ENCODE measurements at places on chromosomes 11 and 22.

DNA sequence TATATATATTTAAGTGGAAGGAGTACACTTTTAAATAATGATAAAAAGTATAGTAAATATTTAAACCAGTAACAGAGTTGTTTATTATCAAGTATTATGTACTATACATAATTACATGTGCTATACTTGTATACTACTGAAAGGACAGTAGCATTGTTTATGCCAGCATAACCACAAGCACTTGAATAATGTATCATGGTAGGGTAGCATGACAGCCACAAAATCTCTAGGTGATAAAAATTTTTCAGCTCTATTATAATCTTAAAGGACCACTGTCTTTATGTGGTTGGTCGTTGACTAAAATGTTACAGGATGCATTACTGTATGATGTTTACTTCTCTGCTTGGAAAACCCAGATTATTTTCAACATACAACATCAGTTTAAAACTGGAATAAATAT lies 349.2 kb downstream of the CASP12 start:
- no peak for DNase-seq

GRCh38 chr22:31488988-31489617 lies 539 bp downstream of the EIF4ENIF1 start:
- peak; percentile 24 for DNase-seq

GRCh38 chr11:47101406-47101805 lies 75.3 kb downstream of the ARFGAP2 start:
- no peak for DNase-seq

- DNase-seq, result no peak
These were observed 7.2 kb upstream of the CD81 start for GRCh38 chr11:2369896-2370295.

DNA sequence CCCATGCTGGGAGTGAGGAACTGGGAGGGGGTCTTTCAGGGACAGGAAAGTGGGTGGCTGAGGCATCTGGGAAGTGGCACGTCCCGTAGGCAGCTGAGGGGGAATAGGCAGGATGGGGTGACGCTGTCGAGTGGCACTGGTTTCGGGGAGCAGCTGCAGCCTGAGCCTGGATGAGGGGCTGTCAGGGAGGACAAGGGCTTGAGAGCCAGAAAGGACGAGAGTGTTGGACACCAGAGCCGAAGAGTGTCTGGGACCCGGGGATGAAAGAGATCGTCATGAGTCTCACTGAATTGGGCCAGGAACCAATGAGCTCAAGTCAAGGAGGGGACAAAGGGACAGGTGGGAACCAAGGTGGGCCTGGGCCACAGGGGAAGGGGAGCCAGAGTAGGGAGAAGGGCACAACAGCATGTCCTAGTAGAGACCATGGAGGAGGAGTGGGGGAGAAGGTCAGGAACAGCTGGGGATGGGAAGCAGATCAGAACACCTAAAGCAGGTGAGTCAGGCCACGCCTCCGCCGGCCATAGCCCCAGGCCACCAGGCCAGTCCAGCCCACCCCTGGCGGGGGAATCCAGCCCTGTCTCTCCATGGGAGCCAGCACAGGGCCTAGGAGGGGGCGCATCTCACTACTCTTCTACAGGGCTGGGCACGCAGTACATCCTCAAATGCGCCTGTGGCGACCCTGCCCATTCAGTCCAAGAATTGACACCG lies 4.2 kb downstream of the RAB3IL1 start:
- DNase-seq, result no peak

DNA sequence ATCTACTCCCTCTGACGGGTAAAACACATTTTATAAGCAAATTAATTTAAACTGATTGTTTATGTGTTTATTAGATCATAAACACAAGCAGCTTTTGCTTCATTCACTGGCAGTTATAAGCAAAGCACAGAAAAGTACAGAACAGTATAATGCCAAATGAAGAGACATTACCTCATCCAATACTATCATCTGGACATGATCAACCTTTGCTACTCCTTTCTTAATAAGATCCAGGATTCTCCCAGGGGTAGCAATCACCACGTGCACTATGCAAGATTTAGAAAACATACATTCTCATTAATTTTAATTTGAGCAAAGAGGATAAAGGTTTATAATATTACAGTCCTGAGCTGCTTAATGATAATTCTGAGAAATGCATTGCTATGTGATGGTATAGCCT lies 27.9 kb downstream of the DDX6 start:
- no peak for DNase-seq

GRCh38 chr11:134229126-134229790 lies 4.8 kb downstream of the VPS26B start:
- DNase-seq, result no peak

GRCh38 chr11:12818333-12819015 lies 144.3 kb downstream of the TEAD1 start:
- DNase-seq, result no peak

GRCh38 chr22:28411125-28411524 lies 268.5 kb downstream of the TTC28 start:
- DNase-seq, result no peak

GRCh38 chr11:46001448-46001914 lies 79.0 kb downstream of the LARGE2 start:
- no peak for DNase-seq

DNA sequence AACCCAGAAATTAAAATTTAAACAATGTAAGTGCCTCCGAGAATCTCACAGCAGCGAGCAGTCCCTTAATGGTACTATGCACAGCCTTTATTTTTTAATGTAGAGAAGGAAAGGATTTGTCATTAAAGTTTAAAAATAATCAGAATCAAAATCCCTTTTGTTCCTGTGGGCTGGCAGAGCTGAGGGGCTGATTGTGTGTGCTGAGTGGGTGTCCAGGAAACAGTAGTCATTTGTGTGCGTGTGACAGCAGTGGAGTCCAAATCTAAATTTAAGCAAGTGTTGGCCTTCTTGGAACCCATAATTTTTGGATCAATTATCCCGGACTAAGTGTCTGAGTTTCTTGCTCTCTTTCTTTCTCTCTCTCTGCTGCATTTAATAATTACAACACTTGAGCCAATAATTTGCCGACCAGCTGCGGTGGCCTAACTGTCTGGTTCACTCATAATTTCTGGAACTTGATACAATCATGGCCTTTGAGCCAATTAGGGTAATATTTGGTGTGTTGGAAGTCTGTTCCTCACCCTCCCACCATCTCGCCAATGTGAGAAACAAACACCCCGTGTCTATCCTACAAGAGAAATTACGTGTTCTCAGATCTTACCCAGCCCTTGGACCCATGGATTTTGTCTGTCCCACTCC lies 528.0 kb downstream of the SOX6 start:
- DNase-seq, result no peak

DNA sequence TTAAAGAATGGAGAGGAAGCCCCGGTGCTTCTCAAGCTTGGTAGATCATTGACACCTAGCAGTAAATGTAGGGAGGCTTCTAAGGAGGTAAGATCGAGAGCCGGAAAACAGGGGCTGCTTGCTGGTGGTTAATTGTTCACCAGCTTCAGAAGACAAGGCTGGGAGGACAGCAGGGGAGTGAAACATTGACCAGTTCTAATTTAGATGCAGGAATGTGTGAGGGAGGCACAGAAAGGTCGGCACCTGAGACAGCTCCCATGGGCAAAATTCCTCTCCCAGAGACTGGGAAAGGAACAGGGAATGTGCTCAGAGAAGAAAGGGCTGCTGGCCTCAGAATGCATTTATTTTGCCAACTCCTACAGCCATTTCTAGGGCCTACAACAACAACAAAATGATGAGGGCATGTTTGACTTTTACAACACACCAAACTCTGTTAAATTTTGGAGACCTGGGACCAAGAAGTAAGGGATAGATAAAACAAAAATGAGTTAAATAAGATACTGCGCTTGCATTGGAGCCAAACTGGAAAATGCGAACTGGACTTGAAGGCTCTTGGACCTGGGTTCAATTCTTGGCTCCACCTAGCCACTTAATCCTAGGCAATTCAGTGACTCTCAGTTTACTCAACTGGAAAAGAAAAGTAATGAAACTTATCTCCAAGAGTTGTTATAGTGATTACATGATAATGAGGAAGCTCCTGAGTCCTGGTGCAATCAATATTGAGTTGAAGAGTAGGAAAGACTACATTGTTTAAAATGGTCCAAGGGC lies 31.0 kb downstream of the FZD4 start:
- no peak for DNase-seq

GRCh38 chr11:132704781-132705375 lies 827.4 kb downstream of the OPCML start:
- DNase-seq, result no peak

DNA sequence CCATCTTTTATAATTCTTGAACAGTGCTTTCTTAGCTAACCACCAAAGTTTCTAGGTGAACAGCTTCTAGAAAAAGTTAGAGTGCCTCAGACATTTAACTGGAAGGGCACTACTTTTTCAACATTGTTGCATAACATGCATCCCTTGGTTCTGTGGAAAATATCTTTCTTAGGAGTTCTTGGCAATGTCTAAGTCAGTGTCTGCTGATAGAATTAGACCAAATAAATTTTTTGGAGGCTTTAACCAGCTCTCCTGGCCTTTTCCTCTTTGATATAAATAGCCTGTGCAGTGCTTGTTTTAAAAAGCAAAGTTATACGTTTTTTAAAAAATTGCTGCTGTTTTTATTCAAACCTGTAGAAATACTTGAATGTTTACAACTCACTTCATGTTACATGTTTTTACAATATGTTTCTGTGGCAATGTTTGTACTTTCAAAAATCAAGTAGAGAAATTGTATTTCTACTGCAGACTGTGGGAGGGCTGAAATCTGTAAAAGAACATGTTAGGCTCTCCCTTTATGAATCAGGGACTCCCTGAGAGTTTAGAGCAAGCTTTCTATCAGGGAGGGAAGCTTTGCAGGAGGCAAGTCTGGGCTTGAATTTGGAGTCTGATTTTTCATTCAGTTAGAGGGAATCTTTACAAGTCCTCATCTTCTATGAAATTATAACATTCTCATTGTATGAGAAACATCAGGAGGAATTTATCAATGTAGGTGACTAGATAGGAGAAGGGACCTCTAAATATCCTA lies 16.3 kb upstream of the PANX1 start:
- no peak for DNase-seq

GRCh38 chr11:2302306-2302895 lies 588 bp downstream of the TSPAN32 start:
- peak; percentile 13 for DNase-seq

GRCh38 chr11:77269484-77270123 lies 31.9 kb downstream of the GDPD4 start:
- no peak for DNase-seq

DNA sequence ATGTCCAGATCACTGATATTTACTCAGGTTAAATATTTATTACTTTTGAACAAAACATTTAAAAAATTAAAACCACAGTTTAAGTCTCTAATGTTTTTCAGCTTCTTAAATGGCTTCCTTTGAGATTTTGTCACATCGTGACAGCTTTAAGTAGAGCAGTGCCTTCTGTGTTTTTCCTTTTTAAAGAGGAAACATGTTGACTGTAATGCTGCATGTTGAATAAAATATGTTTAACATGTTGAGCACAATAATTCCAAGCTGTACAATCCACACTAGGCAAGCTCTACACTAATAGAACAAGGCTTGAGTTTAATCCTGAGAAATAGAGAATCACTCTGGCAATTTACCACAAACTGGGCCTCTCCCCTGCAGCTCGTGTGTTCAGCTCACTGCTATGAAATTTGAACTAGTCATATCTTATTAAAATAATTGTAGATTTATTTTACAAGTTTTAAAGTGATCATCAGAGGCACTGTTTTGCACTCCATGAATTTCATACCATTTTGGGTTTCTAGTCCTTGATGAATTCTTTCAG lies 368.3 kb downstream of the SOX6 start:
- DNase-seq, result no peak

- no peak for DNase-seq
These were observed 33.5 kb downstream of the ENTHD1 start for GRCh38 chr22:39859903-39860588.

GRCh38 chr11:107252429-107253161 lies 205.0 kb downstream of the CWF19L2 start:
- no peak for DNase-seq

DNA sequence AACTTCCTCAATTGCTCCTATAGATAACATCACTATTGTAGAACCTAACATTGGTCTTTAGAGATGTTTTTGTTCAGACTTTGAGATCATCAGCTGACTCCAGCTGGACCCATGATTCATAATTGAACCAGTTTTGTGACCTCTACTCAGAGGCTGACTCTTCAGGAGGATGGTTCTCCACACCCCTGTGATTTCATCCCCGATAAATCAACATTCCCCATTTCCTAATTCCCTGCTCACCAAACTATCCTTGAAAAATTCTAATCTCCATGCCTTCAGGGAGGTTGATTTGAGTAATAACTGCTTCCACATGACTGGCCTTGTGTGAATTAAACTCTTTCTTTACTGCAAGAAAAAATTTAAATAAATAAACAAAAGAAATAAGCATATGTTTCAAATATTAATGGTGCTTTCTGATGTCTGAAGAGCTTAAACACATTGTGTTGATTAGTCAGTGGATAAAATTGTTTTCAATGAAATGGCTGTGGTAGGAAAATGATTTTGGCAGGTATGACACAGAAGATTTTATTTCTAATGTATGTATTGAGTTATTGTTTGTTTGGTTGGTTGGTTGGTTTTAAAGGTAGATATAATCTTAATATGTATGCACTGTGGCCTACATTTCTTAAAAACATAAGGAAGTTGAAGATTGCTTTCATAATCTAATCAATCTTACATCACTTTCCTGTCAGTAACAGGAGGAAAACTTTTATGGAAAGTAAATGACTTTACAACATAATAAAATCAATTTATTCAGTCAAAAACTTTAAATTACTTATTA lies 427.9 kb upstream of the CCDC179 start:
- DNase-seq, result no peak

DNA sequence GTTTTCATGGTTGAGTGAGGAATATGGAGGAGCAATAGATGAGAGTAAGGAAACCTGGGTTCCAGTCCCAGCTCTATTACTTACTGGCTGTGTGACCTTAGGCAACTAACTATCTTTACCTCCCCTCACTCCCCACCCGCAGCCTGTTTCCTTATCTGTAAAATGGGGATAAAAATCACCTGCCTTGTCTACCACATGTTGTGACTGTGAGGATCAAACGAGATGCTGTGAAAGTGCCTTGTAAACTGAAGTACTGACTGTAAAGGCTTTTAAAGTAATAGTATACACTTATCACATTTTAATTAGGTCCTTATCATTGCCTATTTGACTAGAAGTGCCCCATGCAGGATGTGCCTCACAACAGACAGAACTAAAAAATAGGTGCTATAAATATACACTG lies 18.9 kb upstream of the PPP2R1B start:
- no peak for DNase-seq

Data from CD4-positive, alpha-beta T cell treated with Interleukin-1 beta for 1 hour (primary cell).